ENCODE measurements at places on chromosomes 2 and 18.

DNA sequence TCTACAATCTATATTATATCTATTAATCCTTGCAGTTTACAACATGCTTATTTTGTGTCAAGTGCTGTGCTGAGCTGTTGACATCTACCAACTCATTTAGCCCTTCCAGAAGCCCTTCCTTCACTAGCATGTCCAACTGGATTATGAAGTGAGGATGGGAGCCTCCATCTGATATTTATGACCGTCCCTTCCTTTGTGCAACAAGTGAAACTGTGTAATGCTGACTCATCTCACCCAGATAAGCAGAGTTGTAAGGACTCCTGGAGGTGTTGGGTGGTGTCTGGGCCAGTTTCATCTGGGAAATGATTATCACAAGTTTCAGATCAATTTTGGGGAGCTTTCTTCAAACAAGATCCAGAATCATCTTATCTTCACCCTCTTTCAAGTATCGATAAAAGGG is 156.6 kb upstream of the ETAA1 start:
- DNase-seq = no peak

DNA sequence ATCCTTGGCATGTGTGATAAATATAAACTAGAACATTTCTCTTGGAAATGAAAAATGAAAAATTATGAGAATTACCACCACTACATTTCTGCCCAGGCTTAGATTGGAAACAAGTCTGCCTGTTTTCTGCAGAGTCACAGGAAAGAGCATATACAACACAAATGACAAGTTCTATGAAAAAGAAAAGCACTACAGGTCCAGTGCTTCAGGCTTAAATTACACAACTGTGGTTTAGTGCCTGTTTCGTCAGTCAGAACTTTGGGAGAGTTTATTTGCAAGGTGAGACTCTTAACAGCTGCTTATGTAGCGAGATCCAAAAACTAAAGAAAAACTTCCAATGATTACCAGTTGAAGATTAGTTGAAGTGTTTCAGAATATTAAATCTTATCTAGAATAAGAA is 68.9 kb downstream of the RTN4 start:
- no peak for DNase-seq

DNA sequence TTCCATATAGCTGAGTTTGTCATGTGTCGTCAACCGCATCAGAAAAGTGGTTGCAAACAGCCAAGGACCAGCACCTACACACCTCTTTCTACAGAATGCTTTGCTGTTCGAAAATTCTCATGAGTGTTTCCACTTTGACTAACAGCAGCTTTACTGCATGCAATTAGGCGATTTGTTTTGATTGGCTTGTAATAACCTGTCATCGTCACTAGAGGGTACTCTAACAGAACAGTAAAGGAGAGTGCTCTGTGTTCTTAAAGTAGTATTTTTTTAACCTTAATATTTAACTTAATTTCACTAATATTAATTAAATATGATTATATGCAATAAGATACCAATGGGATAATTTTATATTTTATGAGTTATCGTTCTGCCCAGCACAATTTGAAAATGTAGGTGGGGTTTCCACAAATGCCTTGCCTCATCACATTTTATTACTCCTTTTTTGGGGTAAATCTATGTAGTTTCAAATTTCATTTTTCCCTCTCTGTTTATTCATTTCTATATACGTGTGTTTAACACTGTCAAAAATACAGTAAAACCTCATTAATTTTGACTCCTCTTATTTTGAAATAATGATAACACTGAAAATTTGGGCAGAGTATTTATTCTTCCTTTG is 502.2 kb downstream of the NRXN1 start:
- no peak for DNase-seq

DNA sequence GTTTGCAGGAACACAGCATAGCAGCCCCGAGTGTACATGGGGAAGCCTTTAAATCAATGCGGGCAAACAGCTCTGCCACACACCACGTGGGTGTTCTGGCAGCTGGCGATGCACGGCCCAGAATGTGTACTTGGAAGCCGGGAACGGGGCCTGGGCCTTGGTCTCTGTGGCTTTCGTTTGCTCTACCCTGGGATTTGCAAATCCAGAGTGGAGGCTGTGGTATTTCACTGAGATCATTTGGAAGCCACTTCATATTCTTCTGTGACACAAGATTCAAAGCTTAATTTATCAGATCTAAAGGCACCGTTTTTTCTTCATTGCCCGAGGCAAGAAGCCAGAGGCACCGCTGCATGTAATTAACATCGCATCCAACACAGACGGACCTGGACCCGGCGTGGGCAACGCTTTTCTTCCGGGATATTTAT is 246.3 kb upstream of the MYT1L start:
- no peak for DNase-seq

GRCh38 chr2:230160112-230160660 is 59.6 kb downstream of the SP110 start:
- DNase-seq = peak; percentile 50

- no peak for DNase-seq
Observed at GRCh38 chr2:56475191-56475590, 291.4 kb downstream of the CCDC85A start.

DNA sequence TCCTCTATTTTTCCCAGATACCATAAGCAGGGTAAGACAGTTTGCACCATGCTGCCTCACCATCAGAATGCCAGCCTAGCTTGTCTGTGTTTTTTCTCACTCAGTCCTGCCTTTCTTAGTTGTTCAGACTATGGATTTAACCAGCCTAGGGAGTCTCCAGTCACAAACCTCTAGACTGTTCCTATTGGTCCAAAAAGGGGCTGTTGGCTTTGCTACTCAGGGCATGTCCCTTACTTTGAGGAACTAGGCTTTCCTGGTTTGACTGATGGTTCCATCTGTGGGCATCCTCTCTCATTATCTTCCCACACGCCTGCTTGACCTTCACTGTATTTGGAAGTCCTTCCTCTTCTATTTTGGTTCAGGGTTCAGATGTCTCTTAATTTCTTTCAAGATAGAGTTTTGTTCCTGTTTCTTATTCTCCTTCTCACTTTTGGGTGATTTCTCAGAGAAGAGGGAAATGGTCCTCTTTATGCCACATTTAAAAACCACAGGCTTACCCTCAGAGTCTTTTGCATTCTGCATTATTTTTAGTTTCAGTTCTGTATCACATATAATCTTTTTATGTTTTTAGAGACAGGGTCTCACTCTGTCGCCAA is 31.3 kb upstream of the TMEM131 start:
- DNase-seq = no peak

GRCh38 chr2:165328272-165328671 is 89.1 kb downstream of the SCN2A start:
- no peak for DNase-seq

GRCh38 chr2:7900593-7900992 is 781.3 kb upstream of the ID2 start:
- no peak for DNase-seq

DNA sequence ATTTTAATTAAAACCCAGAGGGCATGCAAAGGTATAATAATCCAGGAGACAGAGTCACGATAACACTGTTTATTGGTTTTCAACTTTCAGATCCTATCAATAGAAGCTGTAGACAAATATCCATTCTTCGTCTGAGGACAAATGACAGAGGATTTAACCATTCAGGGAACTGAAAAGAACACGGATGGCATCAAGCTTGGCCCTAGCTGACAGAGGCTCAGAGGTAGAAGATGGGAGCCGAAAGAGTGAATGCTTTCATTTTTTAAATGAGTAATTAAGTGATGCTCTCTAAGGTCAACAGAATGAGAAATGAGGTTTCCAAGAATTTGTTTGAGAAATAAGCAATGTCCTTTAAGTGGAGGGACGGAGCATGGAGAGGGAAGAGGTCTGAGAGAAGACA is 62.1 kb downstream of the BCL2 start:
- no peak for DNase-seq

GRCh38 chr18:44743631-44744030 is 62.9 kb downstream of the SETBP1 start:
- no peak for DNase-seq

DNA sequence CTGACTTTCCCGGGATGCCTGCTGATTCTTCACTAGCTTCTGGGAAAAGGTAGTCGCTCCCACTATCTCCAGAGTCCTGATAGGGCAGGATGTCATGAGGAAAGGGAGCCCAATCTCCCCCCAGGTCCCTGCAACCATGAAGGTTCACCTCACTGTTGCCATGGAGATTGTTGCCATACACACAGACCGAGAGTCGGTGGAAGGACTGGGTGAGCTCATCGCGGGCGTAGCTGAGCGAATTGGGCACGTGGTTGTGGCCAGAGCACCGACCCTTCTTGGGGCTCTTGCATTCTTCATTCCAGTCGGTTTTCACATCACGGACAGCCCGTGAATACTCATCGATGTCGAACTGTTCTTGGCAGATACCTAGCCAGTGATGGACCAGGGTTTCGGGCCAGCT is 97.4 kb downstream of the MEP1B start:
- DNase-seq = peak; percentile 30

GRCh38 chr2:205857520-205858237 is 175.4 kb downstream of the NRP2 start:
- no peak for DNase-seq

- no peak for DNase-seq
Observed at GRCh38 chr2:235514627-235515363, 21.0 kb downstream of the AGAP1 start.

DNA sequence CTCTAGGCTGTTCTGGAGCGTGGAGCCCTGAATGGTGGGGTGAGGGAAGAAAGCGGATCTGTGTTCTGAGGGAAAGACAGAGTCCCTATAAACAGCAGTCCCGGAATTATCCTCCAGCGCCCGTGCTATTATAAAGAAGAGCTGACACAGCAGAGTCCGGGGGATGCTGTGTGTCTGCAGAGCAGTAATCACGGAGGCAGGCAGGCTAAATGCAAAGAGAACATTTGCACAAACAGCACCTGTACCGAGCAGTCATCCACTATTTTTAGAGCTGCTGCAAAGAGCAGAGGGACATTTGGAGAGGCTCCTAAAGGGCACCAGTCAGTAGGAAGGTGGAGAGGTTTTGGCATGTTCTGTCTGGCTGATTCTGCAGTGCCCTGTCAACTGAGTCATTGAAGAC is 293.8 kb upstream of the SLC14A2 start:
- DNase-seq = no peak

DNA sequence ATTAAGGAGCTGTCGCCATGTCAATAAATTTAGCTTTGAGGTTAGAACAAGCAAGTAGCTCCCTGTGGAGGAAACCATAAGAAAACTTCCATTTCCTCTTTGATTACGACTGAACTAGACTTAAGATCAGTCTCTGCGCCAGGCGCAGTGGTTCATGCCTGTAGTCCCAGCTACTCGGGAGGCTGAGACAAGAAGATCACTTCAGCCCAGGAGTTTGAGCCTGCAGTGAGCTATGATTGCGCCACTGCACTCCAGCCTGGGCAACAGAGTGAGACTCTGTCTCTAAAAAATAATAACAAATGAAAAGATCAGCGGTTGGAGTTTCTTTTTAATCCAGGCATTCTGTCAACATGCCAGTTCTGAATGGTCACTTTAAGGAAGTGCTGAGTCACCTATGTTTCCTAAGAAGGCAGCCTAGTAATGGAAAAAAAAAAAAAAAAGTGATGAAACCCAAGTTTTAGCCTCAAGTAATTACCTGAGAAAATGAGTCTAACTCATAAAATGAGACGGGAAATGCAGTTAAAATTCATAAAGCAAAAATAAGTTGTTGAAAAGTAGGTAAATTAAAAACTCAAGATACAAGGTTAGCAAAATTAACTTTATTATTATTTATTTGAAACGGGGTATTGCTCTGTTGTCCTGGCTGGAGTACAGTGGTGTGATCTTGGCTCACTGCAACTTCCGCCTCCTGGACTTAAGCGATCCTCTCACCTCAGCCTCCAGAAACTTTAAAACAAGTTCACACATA is 10.2 kb downstream of the C18orf32 start:
- DNase-seq = no peak

DNA sequence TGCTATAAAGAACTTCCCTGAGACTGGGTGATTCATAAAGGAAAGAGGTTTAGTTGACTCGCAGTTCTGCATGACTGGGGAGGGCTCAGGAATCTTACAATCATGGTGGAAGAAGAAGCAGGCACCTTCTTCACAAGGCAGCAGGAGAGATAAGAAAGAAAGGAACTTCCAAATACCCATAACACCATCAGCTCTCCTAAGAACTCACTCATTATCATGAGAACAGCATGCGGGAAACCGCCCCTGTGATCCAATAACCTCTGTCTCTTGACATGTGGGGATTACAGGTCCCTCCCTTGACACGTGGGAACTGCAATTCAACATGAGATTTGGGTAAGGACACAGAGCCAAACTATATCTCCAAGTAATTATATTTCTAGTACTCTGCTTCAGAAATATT is 163.8 kb upstream of the CDH20 start:
- no peak for DNase-seq

GRCh38 chr2:179383975-179384374 is 119.3 kb upstream of the SESTD1 start:
- no peak for DNase-seq

DNA sequence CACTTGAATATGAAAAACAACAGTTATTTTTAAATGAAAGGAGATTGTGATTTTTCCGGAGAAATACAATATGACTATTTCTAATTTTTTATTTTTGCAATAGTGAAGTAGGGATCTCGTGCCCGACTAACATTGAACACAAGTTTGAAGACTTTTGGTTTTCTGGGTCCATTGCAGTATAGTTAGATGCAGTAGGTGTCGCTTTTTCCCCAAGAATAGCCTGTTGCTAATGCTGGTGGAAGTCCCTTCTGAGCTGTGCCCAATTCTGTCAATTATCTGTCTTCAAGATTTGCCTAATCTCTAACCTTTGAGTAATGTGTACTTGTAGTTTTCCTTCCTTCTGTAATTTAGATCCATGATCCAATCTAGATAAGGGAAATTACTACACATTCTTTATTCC is 36.5 kb downstream of the SEMA4F start:
- DNase-seq = no peak

DNA sequence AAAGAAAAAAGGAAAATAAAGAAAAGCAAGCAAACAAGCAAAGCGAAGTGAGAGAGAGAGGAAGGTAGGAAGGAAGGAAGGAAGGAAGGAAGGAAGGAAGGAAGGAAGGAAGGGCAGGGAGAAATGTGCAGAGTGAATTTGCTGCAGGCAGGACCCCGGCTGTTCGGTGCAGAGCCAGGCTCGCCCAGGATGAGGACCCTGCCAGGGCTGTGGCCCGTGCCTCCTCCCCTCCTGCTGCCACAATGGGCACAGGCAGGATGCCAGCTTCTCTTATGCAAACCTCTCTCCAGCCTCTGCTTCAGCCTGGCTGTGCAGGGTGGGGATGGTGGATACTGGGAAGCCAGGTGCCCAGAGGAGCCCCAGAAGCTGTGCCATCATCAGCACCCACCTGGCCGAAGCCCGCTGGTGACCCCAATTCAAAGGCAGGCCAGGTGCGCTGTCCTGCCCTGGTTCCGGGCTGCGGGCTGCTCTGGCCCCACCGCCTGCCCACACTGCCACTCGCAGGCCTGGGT is 3.2 kb downstream of the GPR17 start:
- peak; percentile 56 for DNase-seq

GRCh38 chr2:129731907-129732629 is 247.4 kb upstream of the RAB6C start:
- peak; percentile 3 for DNase-seq

- no peak for DNase-seq
Observed at GRCh38 chr18:66754335-66754734, 150.4 kb upstream of the CDH19 start.

DNA sequence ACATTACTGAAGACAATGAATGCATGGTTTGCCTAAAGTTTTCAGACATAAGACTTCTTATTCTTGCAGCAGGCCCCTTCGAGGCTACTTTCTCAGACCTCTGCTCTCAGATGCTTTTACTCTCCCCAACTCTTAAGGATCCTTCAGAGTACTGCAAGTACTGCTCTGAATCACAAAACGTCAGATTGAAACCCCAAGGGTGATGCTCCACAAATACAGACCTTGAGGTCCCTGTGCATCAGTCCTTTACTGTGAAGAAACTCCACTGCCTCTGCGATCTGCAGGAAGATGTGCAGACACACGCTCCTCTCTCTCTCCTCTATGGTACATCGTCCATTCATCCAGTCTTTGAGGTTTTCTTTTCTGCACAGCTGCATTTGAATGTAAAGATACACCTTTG is 52.8 kb downstream of the EIF2AK3 start:
- no peak for DNase-seq

All from upper lobe of left lung (tissue), 6 donors.